Osteocyte (in vitro differentiated cells): ENCODE measurements at places on chromosomes 2 and 18. TPM values are rescaled to one million over a fixed set of nuclear protein-coding genes. Genes with fewer than 3 reads are reported as not detected.

- DNase-seq: no peak
Measured at GRCh38 chr2:47897883-47898731, 8.2 kb downstream of the FBXO11 start.

- no peak for DNase-seq
Measured at GRCh38 chr18:58851856-58852255, 12.8 kb upstream of the ZNF532 start.

- DNase-seq: no peak
Measured at GRCh38 chr2:65436824-65437221, 4.4 kb upstream of the SPRED2 start.

DNA sequence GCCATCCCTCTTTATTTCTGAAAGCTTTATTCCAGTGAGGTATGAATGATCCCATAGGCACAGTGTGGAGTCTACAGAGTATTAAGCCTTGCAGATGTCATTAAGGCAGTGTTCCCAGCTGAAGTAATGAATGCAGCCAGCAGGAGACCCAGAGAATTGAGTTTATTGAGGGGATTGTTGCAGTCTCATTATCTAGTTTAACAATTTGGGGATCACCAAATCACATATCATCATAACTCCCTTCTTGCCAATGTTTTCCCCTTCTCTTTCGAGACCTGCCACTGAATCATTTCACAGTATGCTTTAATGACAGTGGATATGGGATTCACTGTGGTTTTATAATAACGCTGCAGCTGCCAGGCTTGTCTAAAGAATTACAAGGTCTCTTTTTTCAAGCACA lies 249.3 kb upstream of the FSHR start:
- DNase-seq: no peak

DNA sequence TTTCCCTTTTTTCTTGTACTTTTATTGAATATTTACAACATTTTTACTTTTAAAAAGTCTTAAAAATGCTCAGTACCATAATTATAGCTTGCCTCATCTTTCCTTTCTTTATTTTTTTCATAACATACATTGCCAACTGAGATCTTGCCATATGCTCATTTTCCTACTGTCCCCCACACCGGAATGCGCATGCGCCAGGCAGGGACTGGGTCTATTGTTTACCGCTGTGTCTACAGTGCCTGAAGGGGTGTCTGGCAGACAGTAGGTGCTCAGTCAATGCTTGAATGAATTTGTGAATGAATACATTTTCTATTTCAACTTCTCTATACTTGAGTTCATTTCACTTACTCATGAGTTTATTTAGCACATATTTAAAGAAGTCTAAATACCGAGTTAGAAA lies 158.0 kb downstream of the CYP26B1 start:
- DNase-seq: no peak

- no peak for DNase-seq
Measured at GRCh38 chr2:39486071-39486470, 49.0 kb upstream of the MAP4K3 start.

GRCh38 chr2:239289545-239289944 lies 111.3 kb downstream of the HDAC4 start:
- DNase-seq: no peak

- DNase-seq: peak; percentile 92
Measured at GRCh38 chr2:20617892-20618467, 32.9 kb downstream of the HS1BP3 start.

DNA sequence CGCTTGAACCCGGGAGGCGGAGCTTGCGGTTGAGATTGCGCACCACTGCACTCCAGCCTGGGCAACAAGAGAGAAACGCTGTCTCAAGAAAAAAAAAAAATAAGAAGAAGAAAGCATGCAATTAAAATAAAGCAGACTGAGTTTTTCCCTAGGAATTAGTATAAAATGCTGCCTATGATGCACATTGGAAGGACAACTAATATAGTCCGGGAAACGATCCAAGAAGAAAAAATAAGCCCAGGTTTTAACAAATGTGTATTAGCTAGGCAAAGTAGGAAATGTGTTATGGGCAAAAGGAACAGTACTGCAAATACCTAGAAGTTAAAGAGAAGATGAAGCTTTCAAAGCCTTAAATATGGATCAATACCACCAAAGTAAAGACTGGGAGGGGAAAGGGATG lies 64.0 kb downstream of the SPIRE1 start:
- no peak for DNase-seq

GRCh38 chr2:46555646-46556234 lies 76.4 kb downstream of the TMEM247 start:
- no peak for DNase-seq

DNA sequence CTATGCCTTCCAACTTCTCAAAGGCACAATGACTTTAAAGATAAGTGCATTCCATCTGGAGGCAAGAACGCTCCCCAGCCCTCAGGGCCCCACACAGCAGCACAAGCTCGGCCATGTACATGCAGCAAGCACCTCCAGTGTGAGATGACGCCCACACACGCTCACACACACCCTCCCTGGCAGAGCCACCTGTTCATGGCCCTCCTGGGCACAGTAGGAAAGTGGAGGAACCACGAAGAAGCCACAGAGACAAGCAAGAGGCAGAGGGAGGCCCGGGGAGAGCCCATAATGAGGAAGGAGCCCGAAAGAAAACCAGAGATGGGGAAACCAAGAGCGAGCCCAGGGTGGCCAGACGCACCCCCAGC lies 21.7 kb downstream of the BIN1 start:
- no peak for DNase-seq

- no peak for DNase-seq
Measured at GRCh38 chr2:226754821-226755604, 44.6 kb downstream of the IRS1 start.

DNA sequence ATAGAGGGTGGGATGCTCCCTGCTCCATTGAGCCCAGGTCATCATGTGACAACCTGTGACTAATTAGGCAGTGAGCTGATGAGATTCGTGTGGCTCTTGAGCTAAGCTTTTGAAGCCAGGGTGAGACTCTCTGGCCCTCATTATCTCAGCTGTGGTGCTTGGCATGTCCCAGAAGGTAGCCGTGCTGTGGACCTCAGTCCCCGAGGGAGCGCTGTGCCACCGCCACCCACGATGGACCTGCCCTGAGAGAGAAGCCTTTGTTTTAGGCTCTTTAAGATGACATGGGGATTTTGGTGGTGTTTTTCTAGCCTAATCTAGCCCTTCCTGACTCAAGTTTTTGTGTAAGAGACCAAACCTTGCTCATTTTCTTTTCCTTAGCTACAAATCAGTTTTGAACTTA lies 66.4 kb downstream of the NEDD4L start:
- no peak for DNase-seq

DNA sequence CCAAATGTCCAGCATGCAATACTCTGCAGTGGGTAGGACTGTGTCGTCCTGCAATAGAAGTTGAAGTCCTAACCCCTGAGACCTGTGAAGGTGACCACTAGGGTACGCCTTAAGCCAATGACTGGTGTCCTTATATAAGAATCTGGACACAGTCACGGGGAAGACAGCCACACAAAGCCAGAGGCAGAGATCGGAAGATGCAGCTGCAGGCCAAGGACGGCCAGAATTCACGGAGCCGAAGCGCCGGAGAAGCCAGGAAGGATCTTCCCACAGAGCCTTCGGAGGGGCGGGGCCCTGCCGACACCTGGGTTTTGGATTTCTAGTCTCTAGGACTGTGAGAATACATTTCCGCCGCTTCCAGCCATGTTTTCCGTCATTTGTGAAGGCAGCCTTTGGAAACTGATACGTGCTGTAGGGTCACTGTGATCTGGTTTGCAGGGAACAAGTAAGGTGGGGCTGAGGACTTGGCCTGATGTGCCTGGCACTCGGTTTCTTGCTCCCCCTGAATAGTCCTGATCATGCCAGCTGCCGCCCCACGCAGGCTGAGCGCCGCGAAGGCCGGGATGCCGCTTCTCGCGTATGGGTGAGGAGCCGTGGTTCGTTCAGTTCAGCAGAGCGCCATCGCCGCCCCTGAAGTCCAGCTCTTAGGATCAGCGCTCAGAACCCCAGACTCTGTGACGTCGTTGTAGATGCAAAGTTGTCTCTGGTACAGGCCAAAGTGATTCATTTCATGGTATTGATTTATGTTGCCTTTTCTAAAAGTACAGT lies 38.7 kb downstream of the PTGR3 start:
- peak; percentile 76 for DNase-seq

GRCh38 chr2:106745468-106745867 lies 140.5 kb downstream of the ST6GAL2 start:
- DNase-seq: no peak

GRCh38 chr2:67641312-67642045 lies 244.3 kb downstream of the ETAA1 start:
- DNase-seq: no peak

- no peak for DNase-seq
Measured at GRCh38 chr2:113370030-113370429, 67.5 kb upstream of the ZNG1B start.

DNA sequence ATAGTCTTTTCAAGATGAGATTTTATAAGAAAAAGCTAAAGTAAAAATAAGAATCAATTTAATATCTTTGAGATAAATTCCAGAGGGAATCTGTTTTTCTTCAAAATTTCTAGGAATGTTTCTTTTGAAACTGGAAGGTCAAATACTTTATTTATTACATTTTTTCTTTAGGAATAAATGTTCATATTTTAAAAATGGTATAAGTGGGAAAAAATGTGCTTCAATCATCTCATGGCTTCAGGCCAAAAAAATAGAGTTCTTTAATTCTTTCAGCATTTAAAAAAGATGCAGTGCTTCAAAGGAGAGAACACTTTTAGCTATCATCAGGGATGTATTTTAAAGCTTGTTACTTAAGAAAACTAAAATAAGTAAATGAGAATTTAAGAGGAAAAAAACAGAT lies 110.6 kb downstream of the NEB start:
- DNase-seq: no peak

DNA sequence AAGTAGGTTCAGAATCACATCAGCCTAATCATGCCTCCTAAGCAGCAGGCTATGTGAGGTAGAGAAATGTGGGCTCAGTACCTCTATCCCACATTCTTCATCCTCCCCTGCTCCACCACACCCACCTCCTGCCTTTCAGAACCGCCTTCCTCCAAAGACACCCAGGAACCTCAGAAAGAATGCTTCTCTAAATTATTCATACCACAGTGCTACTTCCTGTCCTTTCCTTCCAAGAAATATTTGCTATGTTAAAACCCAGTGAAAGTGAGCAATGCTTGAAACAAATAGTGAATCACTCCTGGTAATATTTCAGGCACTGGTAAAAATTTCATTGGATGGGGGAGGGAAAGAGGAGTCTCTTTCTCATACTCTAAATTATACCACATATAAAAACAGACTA lies 24.0 kb upstream of the CREB1 start:
- DNase-seq: no peak

DNA sequence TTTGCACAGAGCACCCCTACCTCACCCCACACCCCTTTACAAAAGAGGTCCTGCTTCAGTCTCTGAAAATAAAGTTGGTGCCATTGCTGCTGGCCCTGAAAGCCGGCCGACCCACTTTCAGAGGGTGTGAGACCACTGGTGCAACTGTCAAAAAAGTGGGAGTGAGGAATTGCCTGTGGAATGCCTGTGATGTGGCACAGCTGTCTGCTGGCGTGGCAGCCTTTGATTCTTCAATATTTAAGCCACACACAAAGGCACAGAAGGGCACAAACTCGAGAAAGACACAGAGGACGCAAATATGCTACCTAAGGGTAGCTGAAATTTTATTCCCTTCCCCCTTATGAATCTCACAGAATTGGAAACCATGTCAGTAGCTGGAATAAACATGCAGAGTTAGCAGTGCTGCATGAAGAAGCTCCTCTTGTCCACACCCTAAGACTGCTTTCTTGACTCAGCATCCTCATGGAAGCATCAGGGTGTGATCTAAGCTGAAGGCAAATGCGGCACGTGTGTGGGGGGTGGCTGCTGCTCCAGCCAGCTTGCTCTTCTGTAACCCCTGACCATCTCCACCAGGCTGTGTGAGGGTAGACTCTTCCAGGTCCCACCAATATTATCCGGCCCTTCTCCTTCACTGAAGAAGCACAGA lies 92.3 kb downstream of the CELF4 start:
- DNase-seq: no peak

- no peak for DNase-seq
Measured at GRCh38 chr2:6580982-6581381, 284.7 kb downstream of the CMPK2 start.

- no peak for DNase-seq
Measured at GRCh38 chr2:67954093-67954748, 108.6 kb downstream of the C1D start.

GRCh38 chr2:96884299-96885094 lies 14.6 kb upstream of the SEMA4C start:
- no peak for DNase-seq

DNA sequence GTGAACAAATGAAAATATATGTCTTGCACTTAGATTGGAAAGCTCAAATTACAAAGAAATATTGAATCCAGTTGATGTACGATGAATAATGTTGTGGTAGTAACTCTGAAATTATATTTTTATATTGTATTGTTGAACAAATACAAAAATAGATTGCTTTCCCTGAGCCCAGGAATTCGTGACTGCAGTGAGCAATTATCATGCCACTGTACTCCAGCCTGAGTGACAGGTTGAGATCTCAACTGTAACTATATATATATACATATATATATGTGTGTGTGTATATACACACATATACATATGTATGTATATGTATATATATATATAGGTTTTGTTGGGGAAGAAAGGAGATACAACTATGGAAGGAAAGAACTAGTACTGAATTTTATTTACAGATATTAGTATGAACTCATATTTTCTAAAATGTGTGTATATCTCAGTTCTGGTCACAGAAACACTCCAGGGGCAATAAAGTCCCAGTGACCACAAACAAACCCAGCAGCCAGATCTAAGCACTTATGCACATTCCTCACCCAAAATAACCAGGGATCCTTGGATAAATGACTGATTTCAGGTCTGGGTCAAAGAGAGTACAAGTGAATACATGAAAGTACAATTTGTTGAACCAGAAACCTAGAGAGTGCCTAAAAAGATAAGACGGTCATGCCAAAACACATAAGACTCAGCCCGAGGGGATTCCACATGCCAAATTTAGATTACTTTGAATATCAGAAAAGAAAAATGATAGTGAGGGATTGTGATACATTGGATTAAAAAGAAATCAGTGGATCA lies 146.3 kb downstream of the TMX3 start:
- DNase-seq: no peak

DNA sequence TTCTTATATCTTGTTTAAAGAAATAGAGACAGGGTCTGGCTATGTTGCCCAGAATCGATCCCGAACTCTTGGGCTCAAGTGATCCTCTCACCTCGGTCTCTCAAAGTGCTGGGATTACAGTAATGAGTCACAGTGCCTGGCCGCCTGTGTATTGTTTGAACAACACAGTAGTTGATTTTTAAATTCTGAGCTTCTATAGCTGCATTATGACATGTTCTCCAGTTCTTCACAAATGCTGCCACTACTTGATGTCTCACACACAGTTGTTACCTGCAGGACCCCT lies 7.7 kb upstream of the RHOB start:
- no peak for DNase-seq

ZDBF2 gene
- 24.5 and 28.8 TPM in 2 replicates for total RNA-seq

CERS6 gene
- 29.8 and 30.9 TPM in 2 replicates for total RNA-seq

IL1A gene
- total RNA-seq: not detected in 2 replicates

FABP1 gene
- not detected in 2 replicates for total RNA-seq

EVX2 gene
- total RNA-seq: not detected in 2 replicates

SP3 gene
- 75.3 and 80.3 TPM in 2 replicates for total RNA-seq

HOXD1 gene
- total RNA-seq: not detected in 2 replicates

DAW1 gene
- not detected in 2 replicates for total RNA-seq

TNFAIP6 gene
- total RNA-seq: not detected in 2 replicates

POMC gene
- total RNA-seq: not detected in 2 replicates

KATNAL2 gene
- total RNA-seq: 7.1 and 7.9 TPM in 2 replicates
